ENCODE measurements at places on chromosomes 7 and 10.

DNA sequence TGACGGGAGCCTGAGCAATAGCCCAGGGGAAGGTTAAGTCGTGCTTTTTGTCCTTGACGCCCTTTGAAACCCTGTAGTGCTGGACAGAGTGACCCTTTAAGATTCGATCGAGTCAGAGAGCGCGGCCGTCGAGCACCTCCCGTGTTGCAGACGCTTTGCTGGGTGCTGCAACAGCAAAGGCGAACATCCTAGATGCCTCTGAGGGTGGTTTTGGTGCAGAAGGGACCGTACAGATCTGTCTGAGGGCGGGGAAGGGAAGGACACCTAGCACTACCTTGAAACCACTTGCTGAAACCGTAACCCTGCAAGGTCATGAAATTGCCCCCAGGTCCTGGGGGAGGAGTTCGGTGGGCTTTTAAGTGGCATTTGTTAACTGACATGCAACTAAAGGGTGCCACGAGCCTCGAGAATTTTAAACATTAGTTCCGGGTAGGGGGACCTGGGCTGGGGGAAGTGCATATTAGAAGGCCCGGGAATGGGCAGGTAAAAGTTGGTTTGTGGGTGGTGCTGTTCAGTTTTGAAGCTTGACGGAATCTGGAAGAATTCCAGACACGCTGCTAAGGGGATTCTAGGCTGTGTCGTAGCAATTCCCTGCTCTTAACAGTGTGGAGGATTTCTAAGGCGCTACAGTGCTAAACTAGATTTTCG is 786 bp downstream of the ATP5F1C start:
- H3K4me1 ChIP-seq = peaks cover 56% of the 10 kb centered on the region
- H3K27ac ChIP-seq = no peak overlapping the region
- no peak overlapping the region for H3K4me3 ChIP-seq
- peaks cover 20% of the 10 kb centered on the region for H3K36me3 ChIP-seq
- no peak for DNase-seq

DNA sequence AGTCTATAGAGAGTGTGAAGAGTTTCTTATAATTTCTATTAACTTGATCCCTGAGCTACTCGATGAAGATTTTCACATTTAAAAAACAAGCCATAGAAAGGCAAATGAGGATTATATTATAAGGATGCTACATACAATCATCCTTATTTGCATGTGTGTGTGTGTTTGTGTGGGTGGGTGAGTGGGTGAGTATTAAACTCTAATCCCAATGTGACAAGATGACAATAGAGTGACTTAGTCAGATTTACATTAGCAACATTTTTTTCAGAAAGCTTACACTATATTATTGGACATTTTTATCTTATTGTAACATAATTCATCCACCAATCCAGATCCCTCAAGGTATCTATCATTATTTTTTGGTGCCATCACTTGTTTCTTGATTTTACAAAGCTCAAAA is 331.7 kb downstream of the SORCS1 start:
- no peaks in the 10 kb centered on the region for H3K27me3 ChIP-seq
- no peak overlapping the region for H3K27ac ChIP-seq
- no peak overlapping the region for H3K4me3 ChIP-seq
- no peaks in the 10 kb centered on the region for H3K36me3 ChIP-seq
- peaks cover 12% of the 10 kb centered on the region for H3K4me1 ChIP-seq
- no peak for DNase-seq

GRCh38 chr7:17489961-17490360 is 191.5 kb downstream of the AHR start:
- no peak overlapping the region for H3K4me3 ChIP-seq
- H3K27ac ChIP-seq = no peak overlapping the region
- H3K36me3 ChIP-seq = peaks cover 21% of the 10 kb centered on the region
- H3K27me3 ChIP-seq = peaks cover 6% of the 10 kb centered on the region
- H3K4me1 ChIP-seq = peaks cover 43% of the 10 kb centered on the region

DNA sequence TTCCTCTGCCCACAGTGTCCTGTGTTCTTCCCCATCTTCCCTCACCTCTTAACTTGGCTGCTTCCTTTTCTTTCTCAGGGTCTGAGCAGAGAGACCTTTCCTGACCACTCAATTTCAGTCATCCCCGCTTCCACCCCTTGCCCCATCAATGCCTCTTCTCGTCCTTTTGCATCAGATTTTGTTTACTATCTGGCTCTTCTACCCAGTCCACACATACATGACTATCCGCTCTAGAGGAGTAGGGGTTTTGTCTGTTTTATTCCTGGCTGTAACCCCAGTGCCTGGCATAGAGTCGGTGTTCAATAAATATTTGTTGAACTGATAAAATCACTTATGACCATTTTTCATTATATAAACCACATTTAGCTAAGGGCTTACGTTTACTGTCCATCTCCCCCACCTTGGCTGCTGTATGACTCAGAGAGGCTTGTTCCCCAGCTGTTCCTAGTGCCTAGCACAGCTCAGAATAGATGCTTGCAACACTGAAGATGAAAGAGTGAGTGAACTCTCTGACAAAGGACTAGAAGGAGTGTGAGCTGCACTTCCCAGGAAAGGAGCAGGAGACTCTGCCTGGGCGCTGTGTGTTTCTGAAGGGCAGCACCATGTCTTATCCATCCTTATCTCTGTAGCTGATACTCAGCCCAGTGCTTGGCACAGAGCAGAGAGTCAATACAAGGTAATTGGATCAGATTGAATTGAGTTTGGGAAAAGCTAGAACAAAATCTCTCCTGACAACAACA is 21.9 kb downstream of the ARID5B start:
- H3K27ac ChIP-seq = peak overlapping the region; percentile 47
- DNase-seq = no peak
- no peaks in the 10 kb centered on the region for H3K27me3 ChIP-seq
- peaks cover 41% of the 10 kb centered on the region for H3K4me1 ChIP-seq

DNA sequence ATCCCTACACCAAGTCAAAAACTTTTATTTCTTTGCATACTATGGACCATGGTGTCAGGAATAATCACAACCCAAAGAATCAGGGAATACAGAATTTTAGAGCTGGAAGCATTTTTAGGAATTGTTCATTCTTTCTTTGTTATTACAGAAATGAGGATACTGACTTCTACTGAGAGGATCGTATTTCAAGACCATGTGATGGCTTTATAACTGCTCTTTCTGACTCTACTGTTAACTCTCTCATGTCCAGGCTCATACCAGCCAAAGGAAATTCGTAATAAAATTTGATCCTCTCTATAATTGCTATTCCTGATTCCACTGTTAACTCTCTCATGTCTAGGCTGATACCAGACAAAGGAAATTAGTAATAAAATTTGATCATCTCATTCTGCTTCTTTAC is 1050.9 kb upstream of the C7orf33 start:
- no peaks in the 10 kb centered on the region for H3K27me3 ChIP-seq
- H3K36me3 ChIP-seq = no peaks in the 10 kb centered on the region
- no peak overlapping the region for H3K4me3 ChIP-seq

GRCh38 chr7:158519633-158520174 is 67.9 kb downstream of the PTPRN2 start:
- peaks cover 2% of the 10 kb centered on the region for H3K36me3 ChIP-seq
- DNase-seq = no peak
- no peaks in the 10 kb centered on the region for H3K27me3 ChIP-seq
- H3K4me3 ChIP-seq = no peak overlapping the region
- no peak overlapping the region for H3K27ac ChIP-seq

GRCh38 chr7:32164341-32164996 is 94.3 kb upstream of the PDE1C start:
- no peaks in the 10 kb centered on the region for H3K36me3 ChIP-seq
- H3K4me3 ChIP-seq = no peak overlapping the region
- no peak for DNase-seq

DNA sequence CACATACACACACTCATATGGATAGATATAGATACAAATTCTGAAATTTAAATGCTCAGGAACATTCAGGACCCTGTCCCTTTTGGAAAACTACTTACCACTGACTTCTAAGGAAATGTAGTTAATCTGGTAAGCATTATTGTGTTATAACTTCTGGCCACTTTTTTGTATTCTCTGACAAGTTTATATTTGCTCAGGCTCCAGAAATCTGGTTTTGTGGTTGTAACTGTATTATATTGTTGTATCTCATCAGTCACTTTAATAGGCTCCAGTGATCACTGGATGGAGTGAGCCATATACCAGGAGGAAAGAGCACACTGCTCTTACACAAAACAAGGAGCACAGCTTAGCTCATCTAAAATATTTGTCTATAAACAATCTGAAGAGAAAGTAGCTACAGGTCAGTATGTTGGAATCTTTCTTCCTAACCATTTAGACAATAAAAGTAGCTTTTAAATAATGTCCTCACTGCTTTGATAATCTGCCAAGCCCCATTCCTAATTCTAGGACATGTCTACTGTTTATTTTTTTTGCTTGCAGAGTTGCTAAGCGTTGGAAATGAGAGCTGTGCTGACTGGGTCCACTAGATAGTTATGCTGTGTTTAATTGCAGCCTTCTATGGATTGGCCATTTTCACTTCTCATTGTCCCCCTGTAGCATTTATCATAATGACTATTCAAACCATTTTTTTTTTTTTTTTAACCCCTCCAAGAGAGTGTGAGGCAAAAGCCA is 43.8 kb downstream of the SMNDC1 start:
- no peaks in the 10 kb centered on the region for H3K4me1 ChIP-seq
- no peaks in the 10 kb centered on the region for H3K27me3 ChIP-seq
- H3K36me3 ChIP-seq = peaks cover 10% of the 10 kb centered on the region
- no peak overlapping the region for H3K27ac ChIP-seq

DNA sequence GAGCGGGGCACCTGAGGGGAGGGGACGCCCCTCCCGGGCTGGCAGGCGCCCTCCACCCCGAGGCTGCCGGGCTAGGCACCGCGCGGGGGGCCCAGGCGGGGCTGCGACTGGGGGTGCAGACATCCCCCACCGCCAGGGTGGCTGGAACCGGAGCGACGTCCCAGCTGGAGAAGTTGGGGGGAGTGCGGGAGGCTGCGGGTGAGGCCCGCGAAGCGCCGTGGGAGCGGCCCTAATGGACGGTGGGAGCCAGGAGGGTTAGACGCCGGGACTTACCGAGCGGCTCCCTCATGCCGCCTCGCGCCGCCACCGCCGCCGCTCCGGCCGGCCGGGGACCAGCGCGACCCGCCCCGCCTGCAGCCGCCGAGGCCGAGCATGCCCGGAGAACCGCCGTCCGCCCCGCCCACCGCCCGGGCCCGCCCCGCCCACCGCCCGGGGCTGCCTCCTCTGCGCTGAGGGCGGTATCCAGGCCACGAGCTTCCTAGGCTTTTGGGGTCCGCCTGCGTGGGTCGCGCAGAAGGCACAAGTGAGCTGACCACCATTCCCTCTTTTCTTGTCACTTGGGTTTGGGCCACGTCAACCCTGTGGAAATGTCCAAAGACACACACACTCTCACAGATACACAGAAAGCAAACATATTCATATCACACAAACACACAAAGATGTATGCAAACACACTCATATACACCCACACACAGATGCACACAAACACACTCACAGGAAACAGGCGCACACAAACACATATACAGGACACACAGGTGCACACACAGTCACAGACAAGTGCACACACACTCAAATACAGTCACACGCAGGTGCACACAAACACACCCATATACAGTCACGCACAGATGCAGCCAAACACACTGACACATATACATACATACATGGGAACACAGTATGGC is at the start of gene JCAD:
TSS of gene JCAD (minus strand) at position 378 of the 899 bp plus-strand sequence. CDS start 11,774 bp downstream, outside the sequence.
- H3K27ac ChIP-seq = no peak within 1 kb of the TSS
- H3K4me3 ChIP-seq = peak within 1 kb of the TSS; percentile 46
- H3K4me1 ChIP-seq = peaks cover 7% of the 10 kb centered on the region
- DNase-seq = peak; percentile 72
- H3K27me3 ChIP-seq = peaks cover 90% of the 10 kb centered on the region

- H3K4me3 ChIP-seq = no peak overlapping the region
- H3K36me3 ChIP-seq = no peaks in the 10 kb centered on the region
- H3K27ac ChIP-seq = no peak overlapping the region
- no peak for DNase-seq
- peaks cover 3% of the 10 kb centered on the region for H3K27me3 ChIP-seq
Observed at GRCh38 chr10:42962110-42962901, 114.6 kb upstream of the RET start.

- H3K4me3 ChIP-seq = no peak overlapping the region
- no peak for DNase-seq
Observed at GRCh38 chr10:132275426-132276178, 32.1 kb downstream of the STK32C start.

DNA sequence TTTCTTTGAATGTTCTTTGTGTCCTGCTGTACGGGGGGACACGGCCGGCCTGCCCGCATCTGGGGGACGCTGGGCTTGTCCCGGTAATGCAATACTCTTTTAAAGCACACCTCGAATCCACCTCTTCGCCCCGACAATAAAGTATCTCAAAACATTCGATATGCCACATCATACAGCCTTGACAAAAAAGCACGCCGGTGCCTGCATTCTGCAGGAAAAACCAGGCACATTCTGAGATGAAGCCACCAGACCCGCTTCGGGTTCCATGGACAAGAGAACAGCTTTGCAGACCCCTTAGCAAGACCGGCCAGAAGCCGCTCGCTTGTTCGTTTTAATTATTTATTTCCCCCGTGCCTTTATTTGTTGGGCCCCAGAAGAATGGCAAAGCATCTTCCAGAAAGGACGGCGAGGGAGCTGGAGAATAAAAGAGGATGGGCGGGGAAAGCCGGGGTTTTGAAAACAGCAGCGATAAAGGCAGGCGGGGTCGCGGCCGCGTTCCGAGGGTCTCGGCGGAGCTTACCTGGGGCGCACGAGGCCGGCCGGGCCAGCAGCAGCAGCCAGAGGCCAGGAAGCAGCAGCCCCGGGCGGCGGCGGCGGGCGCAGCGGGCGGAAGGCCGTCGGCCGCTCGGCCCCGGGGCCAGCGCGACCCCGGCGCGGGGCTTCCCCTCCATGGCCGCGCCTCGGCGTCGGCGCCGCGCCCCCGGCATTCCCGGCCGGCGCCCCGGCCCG is 462 bp downstream of the KIAA1549 start:
- peaks cover 34% of the 10 kb centered on the region for H3K27me3 ChIP-seq
- peaks cover 13% of the 10 kb centered on the region for H3K4me1 ChIP-seq
- H3K36me3 ChIP-seq = no peaks in the 10 kb centered on the region
- peak; percentile 37 for DNase-seq

DNA sequence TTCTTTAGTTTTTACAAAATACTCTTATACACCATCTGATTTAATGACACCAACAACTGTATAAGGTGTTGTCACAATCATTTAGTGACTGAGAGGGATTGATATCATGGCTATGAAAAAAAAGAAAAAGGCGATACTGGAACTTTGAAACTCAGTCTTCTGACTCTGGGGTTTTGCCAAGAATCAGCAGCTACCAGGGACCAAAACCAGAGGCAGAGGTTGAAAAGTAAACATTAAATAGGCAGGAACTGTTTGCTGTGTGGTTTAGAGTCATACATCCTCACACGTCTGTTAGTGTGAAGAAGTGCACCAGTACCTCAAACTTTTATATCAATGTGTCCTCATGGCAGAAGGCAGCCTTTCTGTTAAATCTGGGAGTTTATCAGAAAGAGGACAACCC is 19.9 kb upstream of the GGCT start:
- no peak overlapping the region for H3K4me3 ChIP-seq
- no peak for DNase-seq
- H3K4me1 ChIP-seq = no peaks in the 10 kb centered on the region
- H3K27ac ChIP-seq = no peak overlapping the region
- H3K27me3 ChIP-seq = peaks cover 4% of the 10 kb centered on the region
- no peaks in the 10 kb centered on the region for H3K36me3 ChIP-seq

Data from activated naive CD4-positive, alpha-beta T cell treated with anti-CD3 and anti-CD28 coated beads, Interleukin-2, amount 10 ng/mL, durations not matched to agents 7 days and 5 days (primary cell).